ENCODE measurements at places on chromosomes 1 and 21.

DNA sequence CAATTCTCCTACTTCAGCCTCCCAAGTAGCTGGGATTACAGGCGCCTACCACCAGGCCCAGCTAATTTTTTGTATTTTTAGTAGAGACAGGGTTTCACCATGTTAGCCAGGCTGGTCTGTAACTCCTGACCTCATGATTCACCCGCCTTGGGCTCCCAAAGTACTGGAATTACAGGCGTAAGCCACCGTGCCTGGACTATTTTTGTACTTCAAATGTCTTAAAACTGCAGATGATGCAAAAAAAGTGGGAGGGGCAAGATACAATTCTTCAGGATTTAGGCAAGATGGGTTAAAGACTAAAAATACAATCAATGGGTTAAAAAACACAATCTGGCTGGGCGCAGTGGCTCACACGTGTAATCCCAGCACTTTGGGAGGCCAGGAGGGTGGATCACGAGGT, 4.7 kb downstream of the SCAF4 start:
- DNase-seq, result no peak

GRCh38 chr1:151828921-151829320, 2.7 kb downstream of the RORC start:
- no peak for DNase-seq

DNA sequence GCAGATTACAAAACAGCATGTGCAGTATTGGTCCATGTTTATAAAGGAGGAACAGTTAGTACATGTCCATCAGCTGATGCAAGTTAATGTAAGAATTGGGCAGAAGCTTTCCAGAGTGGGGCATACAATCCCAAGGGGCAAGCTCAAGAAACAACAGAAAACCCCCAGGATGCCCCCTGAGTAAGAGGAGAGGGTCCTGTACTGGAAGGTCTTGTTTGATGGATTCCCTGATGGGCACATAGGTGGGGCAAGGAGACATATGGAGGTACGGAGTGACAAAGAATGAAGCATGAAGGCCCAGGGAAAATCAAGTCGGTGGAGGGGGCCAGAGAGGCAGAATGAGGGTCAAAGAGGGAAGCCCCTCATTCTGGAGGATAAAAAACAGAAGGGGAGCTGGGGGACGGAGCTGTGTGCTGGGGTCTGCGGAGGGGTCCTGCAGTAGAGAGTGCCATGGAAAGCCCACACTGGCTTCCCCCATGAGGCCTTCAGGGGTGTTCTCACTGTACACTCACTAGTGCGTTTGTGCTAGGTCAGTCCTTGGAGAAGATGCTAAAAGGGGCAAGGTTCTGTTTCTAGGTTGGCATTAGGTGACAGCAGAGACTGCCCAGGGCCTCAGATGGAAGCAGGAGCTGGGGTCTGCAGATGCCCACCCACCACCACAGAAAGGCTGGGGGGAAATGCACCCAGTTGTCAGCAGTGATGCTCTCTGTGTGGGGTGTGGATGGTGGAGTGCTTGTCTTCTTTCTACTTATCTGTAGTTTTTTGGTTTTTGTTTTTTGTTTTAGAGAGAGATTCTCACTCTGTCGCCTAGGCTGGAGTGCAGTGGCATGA, 12.5 kb upstream of the MATN1 start:
- DNase-seq, result no peak

- DNase-seq, result no peak
Measured at GRCh38 chr1:14341147-14341546, 257.3 kb upstream of the KAZN start.

- DNase-seq, result peak; percentile 84
Measured at GRCh38 chr21:26965907-26966581, 844 bp downstream of the ADAMTS5 start.
